ENCODE measurements at places on chromosomes 11 and 22.

DNA sequence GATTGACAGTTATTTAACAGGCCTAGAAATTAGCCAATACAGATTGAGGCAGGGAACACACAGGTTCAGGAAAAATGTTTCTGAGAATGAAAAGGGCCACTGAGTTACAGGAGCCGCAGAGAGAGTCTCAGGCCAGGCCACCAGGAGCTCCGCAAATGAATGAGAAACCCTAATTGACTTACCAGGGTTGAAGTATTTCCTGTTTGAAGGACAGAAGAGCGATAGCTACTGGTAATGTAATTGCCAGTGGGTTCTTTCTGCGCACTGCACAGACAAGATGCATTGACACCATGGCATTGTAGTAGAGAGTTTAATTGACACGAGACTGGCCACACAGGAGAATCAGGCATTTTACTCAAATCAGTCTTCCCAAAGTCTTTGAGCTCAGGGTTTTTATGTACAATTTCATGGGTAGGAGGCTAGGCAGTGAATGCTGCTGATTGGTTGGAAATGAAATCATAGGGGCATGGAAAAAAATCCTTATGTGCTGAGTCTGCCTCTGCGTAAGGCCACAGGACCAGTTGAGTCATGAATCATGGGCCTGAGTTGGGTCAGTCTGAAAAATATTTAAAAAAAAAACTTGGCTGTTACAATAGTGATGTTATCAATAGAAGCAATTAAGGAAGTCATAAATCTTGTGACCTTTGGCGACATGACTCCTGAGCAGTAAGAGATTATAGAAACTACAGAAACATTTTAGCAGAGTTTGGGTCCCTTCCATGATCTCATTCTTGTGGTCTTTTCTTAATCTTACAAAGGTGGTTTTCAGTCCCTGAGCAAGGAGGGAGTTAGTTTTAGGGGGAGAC is 203.8 kb downstream of the CASP12 start:
- DNase-seq: no peak

DNA sequence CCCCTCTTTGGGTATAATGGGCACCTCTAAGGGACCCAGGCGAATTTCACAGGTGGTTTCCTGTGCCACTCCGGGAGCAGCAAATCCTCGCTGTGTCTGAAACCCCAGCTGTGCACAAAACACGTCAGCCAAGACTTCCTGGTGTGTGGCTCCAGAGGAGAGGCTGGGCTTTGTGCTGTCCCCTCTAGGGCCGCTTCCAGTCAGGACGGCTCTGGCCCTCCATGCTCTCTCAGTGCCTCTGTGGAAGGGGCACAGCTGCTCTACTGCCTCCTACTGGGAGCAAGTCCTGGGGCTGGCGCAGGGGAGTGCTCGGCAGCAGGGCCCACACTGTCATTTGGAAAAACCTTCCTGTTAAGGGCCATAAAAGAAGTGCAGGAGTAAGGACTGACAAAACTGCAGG is 23.7 kb upstream of the ARFGAP3 start:
- DNase-seq: no peak

- no peak for DNase-seq
Observed at GRCh38 chr11:74400606-74401005, 2.4 kb upstream of the PGM2L1 start.

DNA sequence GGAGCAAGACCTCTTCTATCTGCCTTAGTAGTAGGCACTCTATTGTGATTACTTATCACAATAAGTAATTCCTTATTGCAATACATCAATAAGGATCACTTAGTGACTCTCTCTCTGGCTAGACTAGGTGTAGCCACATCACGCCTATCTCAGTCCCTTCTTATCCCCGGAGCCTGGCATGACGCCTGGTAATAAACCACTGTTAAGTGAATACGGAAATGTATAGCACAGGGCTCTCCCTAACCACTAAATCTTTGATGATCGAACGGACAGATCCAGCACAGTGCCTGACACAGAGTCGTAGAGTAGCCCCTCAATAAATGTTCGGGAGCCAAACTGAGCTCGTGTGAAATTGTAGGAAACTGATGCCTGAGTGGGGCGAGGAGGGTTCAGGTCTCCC is 143.3 kb downstream of the FBXO7 start:
- DNase-seq: no peak

DNA sequence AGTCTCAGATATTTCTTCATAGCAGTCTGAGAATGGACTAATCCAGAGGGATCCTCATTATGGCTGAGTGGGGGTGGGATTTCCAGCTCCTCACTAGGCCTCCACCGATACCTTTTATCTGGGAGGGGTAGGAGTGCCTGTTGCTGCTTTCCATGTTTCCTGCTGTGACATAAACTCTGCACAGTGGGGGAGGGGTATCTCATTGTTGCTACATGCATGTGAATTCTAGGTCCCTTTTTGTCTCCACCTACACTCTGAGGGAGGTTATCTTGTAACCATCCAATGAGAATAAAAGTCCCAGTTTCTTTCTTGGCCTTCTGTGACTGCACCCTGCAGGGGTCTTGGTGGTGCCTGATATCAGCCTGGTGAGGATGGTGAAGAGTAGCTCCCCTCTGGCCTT is 60.5 kb downstream of the ADAMTS15 start:
- no peak for DNase-seq

GRCh38 chr22:40727070-40727963 is 48.0 kb downstream of the MCHR1 start:
- DNase-seq: peak; percentile 14

DNA sequence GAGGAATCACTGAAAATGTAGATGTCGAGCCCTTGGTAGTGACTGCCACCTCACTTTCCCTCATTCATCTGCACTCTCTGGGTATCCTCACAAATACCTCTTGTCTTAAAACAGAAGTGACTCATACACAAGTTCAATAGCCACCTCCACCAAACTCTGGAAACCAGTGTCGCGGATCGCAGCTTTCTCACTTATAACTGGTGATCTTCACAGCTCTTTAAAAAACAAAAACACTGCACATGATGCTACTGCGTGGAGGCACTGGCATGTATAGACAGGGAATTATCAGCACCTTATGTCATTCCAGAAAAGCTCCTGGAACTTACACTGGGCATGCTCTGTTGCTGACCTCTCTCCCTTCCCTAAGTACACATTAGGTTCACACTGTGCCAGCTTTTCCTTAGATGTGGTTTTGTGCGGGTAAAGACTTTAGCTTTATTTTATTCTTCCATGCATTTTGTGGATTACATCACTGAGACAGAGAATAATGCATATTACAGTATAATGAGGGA is 425.5 kb upstream of the CADM1 start:
- DNase-seq: no peak

GRCh38 chr22:40534379-40535188 is 101.9 kb downstream of the MRTFA start:
- DNase-seq: no peak

DNA sequence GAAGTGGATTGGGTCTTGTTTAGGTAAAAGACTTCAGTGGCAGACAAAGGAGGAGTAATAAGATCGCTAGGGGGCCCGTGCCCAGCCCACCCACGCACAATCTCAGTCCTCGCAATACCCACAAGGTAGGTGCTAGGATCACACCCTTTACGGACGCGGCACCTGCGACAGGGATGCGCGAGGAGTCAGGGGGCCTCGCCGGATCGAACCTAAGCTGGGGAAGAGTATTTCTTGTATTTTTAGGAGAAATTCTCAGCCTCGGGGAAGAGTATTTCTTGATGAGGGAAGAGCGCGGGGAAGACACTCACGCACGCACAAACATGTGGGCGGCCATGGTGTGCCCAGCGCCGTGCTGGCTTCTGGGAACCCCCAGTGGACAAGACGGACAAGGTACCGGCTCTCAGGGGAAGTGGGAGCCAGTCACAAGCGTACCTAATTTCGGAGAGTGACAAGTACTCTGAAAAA is 745 bp upstream of the FAM118A start:
- DNase-seq: peak; percentile 17

GRCh38 chr11:128716661-128717210 is 22.9 kb downstream of the FLI1 start:
- peak; percentile 69 for DNase-seq

DNA sequence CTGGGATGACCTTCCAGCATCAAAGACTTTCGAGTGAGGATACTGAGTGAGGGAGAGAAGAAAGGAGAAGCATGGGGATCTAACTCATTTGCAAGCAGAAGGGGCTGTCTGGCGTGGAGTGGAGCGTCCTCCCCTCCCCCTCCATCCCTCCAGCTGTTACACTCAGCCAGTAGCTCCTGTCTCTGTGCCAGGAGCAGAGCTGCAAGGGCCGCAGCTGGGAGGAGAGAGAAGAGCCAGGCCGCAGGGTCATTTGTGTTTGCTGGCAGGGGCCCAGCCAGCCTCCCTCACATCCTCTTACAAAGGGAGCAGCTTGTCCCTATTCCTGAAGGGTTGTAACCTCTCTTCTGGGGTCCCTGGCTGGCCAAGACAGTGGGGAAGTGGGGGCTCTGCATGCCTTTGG is 57.9 kb downstream of the NECTIN1 start:
- DNase-seq: no peak

- DNase-seq: peak; percentile 49
Observed at GRCh38 chr11:96267496-96268032, 75.4 kb downstream of the MAML2 start.

GRCh38 chr11:116046127-116046526 is 541.9 kb upstream of the CADM1 start:
- DNase-seq: no peak

DNA sequence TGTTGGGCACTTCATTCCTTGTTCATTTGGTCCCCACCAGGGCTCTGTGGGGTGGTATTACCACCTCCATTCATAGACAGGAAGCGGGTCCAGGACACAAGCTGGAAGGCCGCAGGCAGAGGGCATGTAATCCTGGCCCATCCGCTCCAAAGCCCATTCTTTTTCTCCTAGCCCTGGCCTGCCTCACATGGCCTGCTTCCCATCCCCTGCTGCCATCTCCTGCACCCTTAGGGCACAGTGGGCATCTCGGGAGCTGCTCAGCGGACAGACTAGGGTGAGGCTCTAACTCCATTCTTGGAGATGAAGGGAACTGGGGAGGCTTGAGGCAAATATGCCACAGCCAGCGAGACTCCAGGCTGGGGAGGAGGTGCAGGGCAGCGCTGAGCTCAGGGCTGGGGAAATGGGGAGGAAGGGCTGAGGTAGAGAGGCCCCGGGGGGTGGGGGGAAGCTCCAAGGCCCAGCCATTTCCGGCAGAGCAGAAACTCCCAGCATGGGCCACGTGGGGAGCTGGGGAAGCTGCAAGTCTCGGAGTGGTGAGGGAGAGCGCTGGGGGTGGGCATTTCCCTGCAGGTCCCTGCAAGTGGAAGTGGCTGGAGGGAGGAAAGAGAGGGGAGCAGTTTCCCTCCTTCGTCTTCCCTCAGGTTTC is 14.3 kb upstream of the BCL9L start:
- DNase-seq: no peak

DNA sequence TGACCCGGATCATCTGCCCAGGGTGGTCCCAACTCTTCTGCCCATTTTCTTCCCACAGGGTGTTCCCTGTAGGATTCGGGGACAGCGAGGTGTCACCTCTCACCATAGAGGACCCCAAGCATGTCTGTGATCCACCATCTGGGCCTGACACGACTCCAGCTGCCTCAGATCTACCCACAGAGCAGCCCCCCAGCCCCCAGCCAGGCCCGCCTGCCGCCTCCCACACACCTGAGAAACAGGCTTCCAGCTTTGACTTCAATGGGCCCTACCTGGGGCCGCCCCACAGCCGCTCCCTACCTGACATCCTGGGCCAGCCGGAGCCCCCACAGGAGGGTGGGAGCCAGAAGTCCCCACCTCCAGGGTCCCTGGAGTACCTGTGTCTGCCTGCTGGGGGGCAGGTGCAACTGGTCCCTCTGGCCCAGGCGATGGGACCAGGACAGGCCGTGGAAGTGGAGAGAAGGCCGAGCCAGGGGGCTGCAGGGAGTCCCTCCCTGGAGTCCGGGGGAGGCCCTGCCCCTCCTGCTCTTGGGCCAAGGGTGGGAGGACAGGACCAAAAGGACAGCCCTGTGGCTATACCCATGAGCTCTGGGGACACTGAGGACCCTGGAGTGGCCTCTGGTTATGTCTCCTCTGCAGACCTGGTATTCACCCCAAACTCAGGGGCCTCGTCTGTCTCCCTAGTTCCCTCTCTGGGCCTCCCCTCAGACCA is 24.0 kb downstream of the CSF2RB start:
- DNase-seq: no peak

DNA sequence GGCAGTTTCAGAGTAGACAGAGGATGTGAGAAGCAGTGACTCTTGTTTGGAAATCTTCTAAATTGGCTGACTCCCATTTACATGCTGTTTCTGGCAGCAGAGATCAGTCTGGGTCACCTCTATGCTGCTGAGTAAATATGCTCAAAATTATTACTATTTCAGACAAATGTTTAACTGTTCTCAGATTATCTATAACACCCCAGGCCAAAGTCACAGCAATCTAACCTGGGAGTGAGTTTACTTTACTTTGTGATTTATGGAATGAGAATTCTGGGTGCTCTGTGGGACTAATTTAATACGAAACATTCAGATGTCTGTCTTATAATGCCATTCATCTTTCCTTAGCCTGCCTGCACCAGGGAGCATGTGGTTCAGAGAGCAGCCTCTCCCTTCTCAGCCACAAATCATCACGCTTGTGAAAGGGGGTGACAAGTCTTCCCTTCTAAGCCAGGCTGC is 282.5 kb upstream of the MPPED2 start:
- DNase-seq: no peak

DNA sequence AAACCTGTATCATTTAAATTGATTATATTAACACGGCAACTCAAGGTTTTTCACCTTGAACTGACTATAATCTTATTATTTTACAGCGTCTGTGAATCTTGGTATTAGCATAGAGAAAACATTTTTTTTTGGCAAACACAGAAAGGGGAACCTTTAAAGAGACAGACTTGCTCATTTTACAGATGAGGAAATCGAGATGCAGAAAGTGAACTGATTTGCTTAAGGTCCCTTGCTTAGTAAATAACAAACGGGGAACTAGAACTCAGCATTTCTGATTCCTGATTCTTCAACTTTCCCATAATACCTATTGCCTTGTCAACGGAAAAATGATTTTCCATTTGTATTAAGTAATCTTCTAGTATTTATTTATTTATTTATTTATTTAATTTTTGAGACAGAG is 33.2 kb upstream of the CECR2 start:
- DNase-seq: no peak

DNA sequence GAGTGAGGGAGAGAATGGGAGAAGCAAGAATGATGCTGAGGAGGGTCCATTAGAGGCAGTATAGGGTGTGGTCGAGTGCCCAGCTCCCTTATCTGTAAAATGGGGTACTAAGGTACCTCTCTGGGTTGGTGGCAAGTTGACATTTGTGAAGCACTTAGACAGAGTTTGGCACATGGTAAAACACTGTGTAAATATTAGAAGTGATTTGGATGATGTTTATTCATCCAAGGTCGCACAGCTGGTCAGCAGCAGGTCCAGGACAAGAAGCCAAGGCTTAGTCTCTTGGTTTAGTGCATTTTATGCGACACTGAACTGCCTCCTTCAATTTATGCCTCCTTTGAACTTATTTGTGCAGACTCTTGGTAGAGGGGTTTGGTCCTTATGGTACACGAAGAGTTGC is 19.4 kb downstream of the KREMEN1 start:
- no peak for DNase-seq

Measured in CD4-positive, alpha-beta memory T cell (primary cell).